Stimulated activated CD8-positive, alpha-beta memory T cell treated with anti-CD3 and anti-CD28 coated beads, Interleukin-2, amount 100 ng/mL, for 1 hour (primary cell): ENCODE measurements at places on chromosomes 5 and 9.

DNA sequence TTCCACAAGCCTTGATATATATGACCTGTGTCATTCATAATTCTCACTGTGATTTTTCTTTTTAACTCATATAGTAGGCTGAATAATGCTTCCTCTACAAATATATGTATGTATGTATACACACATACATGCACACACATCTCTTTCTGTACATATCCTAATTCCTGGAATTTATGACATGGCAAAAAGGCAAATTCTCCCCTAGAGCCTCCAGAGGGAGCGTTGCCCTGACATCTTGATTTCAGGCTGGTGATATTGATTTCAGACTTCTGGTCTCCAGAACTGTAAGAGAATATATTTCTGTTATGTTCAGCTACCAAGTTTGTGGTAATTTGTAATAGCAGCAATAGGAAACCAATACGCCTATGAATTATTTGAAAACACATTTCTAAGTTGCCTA lies 166.6 kb upstream of the GAS1 start:
- no peak for DNase-seq

GRCh38 chr9:26261503-26262330 lies 583.5 kb upstream of the TUSC1 start:
- DNase-seq, result no peak

GRCh38 chr9:112174222-112174964 lies 704 bp downstream of the SUSD1 start:
- peak; percentile 58 for DNase-seq

DNA sequence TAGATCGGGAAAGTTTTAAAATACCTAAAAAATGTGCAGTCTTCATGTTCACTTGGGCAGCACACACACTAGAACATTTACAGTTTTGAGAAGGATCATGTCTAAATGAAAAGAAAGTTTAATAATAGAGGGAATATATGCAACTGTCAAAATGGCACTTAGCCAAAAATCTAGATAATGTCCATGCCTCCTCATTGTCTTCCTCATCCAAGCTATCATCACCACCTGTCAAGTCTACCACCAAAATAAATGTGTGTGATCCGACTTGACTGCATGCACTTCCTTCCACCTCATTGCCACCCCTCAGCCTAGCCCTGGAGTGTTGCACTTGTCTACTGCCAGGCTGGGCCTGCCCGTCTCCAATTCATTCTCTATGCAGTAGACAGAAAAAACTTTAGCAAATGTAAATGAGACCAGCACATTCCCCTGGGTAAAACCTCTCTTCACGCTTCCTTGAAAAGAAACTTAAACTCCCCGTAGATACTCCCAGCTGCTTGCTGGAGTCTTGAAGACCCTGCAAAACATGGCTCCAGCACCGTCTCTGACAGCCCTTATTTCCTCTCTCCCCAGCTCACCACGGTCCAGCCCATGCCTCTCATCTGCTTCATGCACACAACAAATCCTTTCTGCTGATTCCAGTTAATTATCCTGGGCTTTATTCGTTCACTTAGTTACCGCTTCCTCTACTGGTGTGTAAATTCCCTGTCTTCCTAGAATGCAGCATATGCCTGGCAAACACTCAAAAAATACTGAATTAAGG lies 66.9 kb downstream of the FANCC start:
- no peak for DNase-seq

- DNase-seq, result no peak
Measured at GRCh38 chr5:125198270-125198974, 452.0 kb upstream of the ZNF608 start.

GRCh38 chr5:115260248-115260647 lies 2.4 kb downstream of the PGGT1B start:
- no peak for DNase-seq

- DNase-seq, result no peak
Measured at GRCh38 chr5:175736652-175737051, 78.8 kb downstream of the HRH2 start.

- no peak for DNase-seq
Measured at GRCh38 chr5:26518065-26518464, 520.3 kb downstream of the CDH9 start.

DNA sequence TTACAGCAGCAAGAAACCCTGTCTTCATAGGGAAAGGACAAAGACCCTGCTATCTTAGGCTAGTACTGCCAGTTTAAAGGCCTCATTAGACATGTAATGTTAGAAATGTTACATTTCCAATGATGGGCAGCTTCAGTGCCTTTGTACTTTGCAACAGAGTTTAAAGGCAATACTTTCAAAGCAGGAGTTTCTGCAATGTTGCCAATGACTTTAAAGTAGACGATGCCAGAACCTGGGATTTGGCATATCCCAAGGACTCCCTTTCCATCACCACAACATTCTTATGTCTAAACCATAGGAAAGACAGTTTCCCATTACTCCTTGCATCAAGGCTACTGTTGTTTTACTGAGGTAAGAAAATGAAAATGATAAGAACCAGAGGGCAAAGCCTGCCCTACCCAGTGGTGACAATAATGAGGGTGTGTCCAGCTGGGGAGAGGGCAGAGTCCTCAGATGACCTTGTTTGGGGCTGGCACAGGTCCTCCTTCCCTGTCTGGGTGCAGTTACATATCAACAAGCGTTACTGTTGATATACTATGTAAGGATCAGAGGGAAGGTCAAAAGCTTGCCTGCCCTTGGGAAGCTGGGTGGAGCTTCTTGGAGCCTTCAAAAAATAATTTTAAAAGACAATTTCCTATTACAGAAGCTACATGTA lies 27.5 kb upstream of the MLANA start:
- no peak for DNase-seq

GRCh38 chr5:10793785-10794184 lies 32.8 kb upstream of the DAP start:
- no peak for DNase-seq

DNA sequence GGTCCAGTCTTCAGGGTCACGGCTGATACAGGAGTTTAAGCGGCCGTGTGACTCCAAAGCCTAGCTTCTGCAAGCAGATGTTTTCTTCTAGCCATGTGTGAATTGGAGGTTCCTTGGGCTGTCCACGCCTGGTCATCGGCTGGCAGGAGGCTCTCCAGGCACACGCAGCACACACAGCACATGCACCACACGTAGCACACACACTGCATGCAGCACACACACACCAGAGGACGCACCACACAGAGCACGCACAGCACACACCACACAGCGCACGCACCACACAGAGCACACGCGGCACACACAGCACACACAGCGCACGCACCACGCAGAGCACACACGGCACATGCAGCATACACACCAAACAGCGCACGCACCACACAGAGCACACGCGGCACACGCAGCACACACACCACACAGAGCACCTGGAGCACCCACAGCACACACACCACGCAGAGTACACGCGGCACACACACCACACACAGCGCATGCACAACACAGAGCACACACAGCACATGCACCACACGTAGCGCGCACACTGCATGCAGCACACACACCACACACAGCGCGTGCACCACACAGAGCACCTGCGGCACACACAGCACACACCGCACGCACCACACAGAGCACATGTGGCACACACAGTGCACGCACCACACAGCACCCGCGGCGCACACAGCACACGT lies 234.3 kb downstream of the FANCC start:
- DNase-seq, result no peak

DNA sequence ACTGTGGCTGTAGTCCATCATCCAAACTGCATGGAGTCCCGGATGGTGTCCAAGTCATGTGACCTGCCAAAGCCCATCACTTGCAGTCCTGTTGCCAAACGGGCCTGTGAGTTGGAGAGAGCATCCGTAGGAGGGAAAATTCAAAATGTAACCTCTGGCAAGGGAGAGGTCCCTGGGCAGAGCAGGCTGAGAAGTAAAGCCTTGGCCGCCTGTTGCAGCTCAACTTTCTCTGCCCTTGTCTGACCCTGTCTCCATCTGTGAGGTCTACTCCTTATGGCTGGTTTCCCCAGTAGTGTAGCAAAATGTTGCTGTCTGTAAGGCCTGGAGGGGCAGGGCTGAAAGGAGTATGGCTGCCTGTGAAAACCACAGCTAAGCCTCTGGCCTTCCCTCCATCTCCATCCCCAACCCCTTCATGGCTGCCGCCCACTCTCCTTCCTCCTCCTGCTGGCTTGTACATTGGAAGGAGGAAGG lies 163.5 kb downstream of the SEMA6A start:
- no peak for DNase-seq

- no peak for DNase-seq
Measured at GRCh38 chr5:98656796-98657195, 116.7 kb upstream of the RGMB start.

DNA sequence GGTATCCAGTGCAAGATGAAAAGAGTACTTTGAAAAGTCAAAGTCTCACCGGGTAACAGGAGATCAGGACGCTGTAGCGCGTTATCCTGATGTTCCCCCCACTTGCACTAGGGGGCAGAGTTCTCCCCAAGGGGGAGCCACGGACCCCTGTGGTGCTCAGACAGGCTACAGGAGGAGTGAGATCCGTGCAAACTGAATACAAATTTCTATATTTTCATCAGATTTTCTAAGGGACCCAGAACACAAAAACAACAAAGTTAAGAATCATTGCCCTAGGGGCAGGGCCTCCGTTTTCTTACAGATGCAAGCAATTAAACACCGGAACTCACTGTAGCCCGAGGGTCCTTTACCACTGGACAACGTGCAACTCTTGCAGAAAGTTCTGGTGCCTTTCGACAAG lies 2.0 kb downstream of the MYO10 start:
- DNase-seq, result no peak

- no peak for DNase-seq
Measured at GRCh38 chr9:83287021-83287420, 224.1 kb upstream of the RASEF start.

- no peak for DNase-seq
Measured at GRCh38 chr9:7285199-7285598, 514.4 kb downstream of the DMAC1 start.
